ENCODE measurements at places on chromosomes 5 and 9.
A peak's percentile ranks its signal among the peaks of the same experiment; 100 is the strongest.

DNA sequence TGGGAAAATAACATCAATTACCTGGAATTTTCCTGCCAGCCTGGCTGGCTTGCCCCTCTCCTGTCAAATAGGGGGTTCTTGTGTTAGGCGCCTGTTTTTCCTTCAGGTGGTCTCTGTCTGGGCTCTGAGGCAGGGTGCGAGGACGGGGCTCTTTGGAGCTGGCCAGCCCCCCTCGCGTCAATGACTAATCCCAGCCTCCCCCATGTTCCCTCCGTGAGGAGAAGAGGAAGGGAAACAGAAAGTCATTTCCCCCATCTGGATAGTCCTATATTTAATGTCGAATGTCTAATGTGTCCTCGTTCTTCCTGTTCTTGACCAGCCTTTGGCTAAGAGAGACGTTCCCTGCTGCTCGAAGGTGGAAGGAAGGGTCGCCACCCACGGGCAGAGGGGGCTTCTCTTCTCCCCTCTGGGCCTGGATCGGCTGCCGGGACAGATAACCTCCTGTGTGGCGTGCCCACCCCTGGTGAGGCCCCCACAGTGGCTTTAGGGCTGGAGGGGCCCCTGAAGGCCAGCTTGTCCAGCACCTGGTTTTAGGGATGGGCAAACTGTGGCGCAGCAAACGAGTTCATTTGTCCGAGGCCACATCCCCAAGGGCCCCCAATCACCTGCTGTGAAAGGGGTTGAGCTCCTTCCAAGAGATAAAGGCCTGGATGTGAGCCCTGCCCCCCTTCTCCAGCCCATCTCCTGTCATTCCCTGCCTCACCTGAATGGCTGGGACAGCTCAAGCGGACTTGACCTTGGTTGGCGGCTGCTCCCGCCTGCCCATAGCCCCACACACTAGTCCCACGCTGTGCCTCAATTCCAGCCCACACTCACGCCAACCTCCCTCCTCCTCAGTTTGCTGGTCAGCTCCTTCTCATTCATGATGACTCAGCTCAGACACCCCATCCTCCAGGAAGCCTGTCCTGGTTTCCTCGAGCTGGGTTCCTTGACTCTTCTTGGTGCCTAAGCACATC lies 35.9 kb upstream of the UNC5A start:
- DNase-seq, result no peak

- no peak for DNase-seq
These were observed 616.3 kb downstream of the SLCO4C1 start for GRCh38 chr5:101679816-101680215.

DNA sequence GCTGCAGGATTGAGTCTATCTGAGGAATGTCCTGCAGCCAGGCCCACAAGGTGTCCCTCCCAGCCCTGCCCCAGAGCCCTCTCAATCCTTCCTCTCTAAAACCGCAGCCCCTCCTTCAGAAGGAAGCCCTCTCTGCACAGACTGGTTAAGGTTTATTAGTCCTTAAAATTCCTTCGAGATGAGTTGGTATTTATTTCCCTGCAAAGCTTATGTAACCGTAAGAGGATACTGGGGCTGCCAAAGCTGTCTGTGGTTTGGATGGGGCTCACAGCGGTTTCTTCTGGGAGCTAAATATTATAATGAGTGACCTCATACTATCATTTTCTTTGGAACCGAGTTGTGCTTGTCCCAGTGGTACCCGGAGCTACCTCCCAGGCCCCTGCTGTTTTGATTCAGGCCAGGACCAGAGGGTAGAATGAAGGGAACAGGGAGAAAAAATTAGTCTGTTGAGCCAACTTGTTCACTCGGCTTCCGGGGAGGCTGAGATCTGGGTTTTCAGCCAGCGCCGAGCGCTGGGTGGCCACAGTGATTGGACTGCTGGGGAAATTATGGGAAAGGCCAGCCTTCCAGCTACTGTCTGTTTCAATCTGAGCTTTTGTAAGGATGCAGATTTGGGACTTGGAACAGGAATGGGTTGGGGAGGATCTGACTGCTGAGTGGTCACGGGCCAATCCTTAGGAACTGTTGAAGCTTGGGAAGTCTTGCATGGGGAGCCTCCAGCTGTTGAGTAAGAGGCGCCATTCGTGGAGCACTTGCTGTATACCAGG lies 107.5 kb downstream of the NDFIP1 start:
- DNase-seq, result no peak

DNA sequence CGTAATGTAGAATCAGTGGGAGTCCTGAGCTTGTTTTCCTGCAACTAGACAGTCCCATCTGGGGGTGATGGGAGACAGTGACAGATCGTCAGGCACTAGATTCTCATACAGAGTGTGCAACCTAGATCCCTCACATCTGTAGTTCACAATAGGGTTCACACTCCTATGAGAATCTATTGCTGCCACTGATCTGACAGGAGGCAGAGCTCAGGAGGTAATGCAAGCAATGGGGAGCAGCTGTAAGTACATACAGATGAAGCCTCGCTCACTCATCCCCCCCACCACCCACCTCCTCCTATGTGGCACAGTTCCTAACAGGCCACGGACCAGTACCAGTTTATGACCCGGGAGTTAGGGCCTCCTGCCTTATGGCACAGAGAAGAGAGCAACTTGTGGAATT lies 116.2 kb upstream of the PIK3R1 start:
- no peak for DNase-seq

- DNase-seq, result no peak
These were observed 298.4 kb downstream of the KCTD16 start for GRCh38 chr5:144469106-144469505.

DNA sequence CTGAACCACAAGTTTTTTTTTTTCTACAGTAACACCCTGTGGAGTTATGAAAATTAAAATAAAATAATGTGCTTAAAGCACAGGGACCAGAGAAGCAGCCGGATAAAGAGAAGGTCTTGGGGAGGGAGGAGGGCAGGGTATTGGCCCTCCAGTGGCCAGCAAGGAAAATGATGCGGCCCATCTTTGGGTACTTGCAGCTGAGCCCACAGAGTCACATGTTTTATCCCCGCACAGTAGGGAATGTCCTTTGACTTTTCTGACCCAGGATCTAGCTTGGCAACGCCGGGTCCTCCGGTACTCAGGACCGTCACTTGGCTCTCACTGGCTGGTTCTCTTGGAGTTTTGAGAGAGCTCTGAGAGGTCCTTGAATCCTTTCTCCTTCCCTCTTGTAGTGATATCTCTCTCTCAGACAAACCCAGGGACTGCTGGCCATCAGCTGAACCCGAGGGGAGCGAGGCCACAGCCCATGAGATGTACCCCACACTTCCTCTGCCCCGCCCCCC lies 35.3 kb upstream of the HSPA9 start:
- no peak for DNase-seq

- DNase-seq, result no peak
These were observed 271.6 kb upstream of the MAP3K1 start for GRCh38 chr5:56543441-56544388.

DNA sequence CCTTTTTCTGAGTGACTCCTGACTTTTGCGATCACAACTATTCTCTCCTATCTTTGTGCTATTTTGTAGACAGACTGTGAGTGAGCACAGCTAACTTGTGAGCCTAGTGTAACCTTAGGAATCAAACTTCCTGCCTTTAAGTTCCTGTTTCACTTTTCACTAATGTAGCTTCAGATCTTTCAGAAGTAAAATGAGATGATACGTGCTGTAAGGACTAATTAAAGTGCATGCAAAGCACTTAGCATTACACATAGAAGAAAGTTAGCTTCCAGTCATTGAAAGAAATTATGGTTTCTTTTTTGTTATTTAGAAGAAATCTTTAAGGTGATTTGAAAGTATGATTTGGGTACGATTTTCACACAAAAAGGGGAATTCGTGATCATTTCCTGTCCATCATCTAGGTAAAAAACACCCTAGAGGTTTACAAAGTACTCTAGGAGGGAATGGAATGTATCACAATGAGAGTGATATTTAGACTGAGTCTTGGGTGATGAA lies 122.7 kb downstream of the ST8SIA4 start:
- DNase-seq, result no peak

- DNase-seq, result no peak
These were observed 39.0 kb downstream of the SHB start for GRCh38 chr9:38029915-38030638.

GRCh38 chr5:67371924-67372323 lies 175.3 kb upstream of the CD180 start:
- no peak for DNase-seq

DNA sequence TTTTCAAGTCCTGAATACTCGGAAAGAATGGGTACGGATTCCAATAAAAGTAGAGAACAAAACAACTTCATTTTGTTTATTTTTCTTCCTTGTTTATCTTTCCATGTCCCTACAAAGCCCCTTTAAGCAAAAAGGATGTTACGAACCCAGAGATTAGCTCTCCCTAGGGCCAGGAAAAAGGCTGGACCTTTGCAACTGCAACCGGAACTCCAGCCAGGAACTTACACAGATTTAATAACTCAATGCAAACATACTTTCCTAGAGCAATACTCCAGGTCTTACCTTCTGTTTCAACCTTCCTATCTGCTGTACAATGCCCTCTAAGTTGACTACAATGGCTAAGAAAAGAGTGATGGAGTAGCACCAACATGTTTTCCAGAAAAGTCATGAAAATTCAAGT lies 7.0 kb downstream of the DENND1A start:
- no peak for DNase-seq

GRCh38 chr5:18653216-18653752 lies 1019.0 kb downstream of the TAF11L14 start:
- DNase-seq, result no peak

GRCh38 chr9:3874449-3875360 lies 348.9 kb upstream of the RFX3 start:
- DNase-seq, result no peak

DNA sequence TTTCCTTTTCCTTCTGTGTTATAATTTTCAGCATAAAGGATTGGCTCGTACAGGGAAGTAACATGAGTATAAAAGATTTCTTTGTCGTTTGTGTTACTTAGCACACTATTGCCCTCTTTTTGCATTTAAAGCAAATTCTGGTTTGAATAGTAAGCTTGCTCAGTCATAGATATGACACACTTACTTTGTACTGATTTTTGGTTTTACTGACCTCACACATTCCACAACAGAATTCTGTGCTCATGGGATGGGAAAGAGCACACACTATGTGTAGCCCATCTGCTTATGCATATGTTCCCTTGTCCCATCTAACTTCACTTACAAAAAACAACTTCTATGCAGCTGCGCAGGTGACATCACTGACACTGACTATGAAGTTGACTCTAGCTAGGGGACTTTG lies 111.9 kb upstream of the MTAP start:
- no peak for DNase-seq

DNA sequence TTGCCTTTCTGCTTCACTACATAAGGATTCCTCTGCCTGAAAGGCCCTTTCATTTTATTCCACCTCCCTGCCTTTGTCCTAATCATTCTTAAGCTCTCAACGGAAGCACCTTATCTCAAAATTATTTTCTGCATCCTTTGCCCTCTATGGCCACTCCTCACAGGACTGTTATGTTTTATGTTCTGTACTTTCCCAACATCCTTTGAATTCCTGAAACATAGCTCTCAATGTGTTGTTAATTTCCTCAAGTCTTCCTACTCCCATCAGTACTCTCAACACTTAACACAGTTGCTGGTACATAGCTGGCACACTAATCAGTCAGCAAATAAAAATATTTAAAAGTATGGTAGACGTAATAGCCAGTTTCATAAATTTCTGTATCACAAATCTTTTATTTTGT lies 193.0 kb downstream of the RFX3 start:
- DNase-seq, result no peak

DNA sequence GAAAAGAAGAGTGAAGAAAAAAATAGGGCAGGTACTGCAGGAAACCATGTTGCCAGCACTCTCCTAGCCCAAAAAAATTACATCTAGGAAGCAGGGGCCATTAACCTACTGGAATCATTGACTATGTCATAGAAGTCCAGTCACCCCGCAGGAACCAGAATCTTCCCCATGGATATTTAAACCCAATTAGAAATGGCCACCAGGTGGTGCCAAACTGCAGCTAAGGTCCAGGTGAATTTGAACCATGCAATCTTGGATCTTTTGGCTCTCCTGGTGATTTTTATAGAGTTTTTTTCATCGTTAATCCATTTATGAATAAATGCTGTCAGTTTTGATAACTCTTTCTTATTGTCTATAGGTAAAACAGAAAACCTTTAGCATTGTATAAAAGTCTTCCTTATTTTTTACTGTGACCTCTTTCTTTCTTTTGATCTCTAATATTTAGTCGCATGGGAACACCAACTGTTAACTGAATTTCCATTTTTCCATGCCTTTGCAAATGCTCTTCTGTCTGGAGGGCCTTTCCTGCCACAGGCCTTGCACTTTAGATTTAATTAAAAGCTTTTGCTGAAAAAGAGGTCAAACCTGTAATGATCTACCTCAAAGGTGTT lies 147.5 kb upstream of the FGF10 start:
- peak; percentile 38 for DNase-seq

DNA sequence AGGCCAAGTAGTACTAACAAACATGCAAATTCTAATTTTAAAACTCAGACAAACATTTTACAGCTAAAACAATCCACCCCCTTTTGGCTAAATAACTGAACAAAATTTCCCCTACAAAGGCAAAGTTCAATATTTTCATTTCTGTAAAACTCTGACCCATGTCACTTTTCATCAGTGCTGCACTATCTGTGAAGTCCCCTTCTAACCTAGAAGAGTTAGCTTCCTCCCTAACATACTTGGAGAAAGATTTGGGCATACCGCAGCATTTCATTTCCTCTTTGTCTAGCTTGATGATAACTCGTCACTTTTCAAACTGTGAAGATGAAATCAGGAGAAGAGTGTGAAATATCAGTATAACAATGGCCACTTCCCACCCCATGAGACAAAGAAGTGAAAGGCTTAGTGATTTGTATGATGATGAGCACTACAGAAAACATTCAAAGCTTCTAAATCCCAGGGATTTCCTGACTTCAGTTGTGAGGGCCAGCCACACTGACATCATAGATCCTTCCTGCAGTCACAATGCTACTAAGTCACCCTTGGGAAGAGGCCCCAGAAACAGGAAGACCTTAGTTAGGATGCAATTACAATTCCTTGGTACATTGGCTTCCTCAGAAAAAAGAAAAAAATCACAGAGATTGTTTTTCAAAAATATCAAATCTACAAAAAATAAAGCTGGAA lies at the start of gene FAM81B:
TSS of gene FAM81B (plus strand) at position 555 of the 681 bp plus-strand sequence. CDS start at position 579, 24 bp downstream.
- no peak for DNase-seq

GRCh38 chr5:167861129-167861927 lies 430.1 kb upstream of the WWC1 start:
- DNase-seq, result no peak

DNA sequence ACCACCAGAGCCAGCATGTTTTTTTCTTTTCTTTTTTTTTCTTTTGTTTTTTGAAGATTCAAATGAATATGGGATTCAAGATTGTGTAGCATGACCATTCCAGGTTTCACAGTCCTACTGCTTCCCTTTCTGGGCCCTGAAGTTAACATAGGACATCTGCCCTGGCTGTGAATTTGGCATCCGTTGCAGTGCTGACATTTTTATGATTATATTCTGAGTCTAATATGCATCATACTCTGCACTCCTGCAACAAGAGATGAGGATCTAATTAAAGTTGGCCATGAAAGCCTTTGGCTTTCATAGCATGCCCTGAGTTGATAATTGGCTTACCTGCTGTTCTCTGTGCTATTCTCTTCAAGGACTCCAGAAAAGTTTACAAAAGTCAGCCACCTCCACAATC lies 29.8 kb downstream of the C5orf22 start:
- no peak for DNase-seq

Data from D341Med (cell line).